ENCODE measurements at places on chromosomes 1 and 21.

DNA sequence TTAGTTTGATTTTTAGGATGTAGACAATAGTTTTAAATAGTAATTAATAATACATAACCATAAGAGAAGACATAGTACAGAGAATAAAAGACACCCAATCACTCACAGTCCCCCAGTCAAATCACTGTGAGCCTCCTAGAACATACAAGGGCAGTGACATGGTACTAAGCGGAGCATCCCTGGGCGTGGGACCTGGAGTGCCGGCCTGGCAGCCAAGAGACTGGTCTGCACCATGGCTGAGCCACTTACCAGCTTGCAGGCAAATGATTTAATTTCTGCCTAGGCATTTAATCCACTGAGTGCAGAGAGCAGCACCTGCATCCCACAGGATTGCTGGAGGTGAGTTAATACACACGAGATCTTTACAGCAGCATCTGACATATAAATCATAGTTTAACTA lies 20.4 kb downstream of the SDHB start:
- DNase-seq = no peak

- no peak for DNase-seq
Measured at GRCh38 chr1:167612587-167613385, 17.2 kb upstream of the RCSD1 start.

DNA sequence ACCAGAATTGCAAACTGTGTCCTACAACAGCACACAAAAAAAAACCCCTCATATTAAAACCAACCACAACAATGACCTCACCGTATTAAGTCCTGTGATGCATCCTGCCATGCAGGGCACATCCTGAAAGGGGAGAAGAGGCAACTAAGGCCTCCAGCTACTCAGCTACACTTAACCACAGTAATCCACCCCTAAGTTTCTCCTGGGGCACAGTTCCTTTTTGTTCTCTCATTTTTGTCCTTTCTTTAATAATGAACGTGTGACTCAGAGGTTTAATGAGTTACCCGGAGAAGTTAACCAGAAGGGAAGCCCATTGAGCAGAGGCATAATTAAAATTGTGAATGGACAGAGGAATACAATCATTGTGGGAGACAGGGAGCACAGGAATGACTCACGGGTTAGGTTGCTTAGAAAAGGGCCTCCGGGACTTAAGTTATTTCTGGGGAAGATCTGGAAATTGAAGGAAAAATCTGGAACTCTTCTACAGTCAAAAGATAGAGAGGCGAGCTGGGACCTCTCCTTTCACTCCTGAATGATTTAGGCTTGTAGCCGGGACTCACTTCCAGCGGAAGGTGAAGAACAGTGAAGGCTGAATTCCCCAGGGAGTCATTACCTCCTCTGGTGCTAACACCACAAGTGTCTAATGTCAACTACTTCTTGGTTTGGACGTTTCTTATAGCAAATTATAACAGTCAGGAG lies 36.9 kb upstream of the HIVEP3 start:
- peak; percentile 83 for DNase-seq

GRCh38 chr1:201510734-201511133 lies 3.8 kb upstream of the CSRP1 start:
- no peak for DNase-seq

- DNase-seq = no peak
Measured at GRCh38 chr1:204145033-204145504, 6.8 kb downstream of the ETNK2 start.

GRCh38 chr1:75587692-75588091 lies 23.2 kb downstream of the SLC44A5 start:
- DNase-seq = no peak

DNA sequence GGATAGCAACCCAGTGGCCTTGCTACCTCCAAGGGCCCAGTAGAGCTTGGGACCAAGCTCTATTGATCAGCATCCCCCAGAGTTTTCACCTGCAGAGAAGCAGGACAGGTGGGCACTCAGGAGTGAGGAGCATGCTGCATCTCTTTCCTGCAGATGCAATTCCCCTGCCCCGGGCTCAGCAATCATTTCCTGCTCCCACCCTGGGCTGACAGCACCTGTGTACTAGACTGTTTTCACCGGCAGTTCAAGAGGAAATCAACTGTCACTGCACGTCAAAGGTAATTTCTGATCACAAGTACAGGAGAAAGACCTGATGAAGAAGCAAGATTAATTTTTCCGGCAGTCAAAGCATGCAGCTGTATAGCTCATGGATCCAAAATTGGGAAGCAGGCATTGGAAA lies 8.8 kb upstream of the NT5C1A start:
- DNase-seq = no peak

GRCh38 chr1:66576645-66577044 lies 42.7 kb downstream of the SGIP1 start:
- DNase-seq = no peak

DNA sequence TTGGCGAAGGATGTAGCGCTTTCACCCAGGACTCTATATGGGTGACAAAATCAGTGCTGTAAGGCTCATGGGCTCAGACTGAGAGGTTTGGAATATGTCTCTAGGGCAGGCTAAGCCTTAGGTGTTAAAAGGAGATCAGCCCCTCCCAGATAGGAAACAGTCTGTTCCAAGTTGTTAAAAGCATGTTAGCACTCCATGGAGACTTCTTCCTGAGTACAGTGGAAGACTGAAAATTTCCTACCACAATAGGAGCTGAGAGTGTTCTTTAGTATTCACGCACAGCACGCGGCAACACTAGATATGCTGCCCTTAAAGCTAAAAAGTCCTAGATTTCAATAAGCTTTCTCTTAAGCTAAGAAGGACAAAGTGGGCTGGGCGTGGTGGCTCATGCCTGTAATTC lies 122.1 kb downstream of the TRABD2B start:
- no peak for DNase-seq

DNA sequence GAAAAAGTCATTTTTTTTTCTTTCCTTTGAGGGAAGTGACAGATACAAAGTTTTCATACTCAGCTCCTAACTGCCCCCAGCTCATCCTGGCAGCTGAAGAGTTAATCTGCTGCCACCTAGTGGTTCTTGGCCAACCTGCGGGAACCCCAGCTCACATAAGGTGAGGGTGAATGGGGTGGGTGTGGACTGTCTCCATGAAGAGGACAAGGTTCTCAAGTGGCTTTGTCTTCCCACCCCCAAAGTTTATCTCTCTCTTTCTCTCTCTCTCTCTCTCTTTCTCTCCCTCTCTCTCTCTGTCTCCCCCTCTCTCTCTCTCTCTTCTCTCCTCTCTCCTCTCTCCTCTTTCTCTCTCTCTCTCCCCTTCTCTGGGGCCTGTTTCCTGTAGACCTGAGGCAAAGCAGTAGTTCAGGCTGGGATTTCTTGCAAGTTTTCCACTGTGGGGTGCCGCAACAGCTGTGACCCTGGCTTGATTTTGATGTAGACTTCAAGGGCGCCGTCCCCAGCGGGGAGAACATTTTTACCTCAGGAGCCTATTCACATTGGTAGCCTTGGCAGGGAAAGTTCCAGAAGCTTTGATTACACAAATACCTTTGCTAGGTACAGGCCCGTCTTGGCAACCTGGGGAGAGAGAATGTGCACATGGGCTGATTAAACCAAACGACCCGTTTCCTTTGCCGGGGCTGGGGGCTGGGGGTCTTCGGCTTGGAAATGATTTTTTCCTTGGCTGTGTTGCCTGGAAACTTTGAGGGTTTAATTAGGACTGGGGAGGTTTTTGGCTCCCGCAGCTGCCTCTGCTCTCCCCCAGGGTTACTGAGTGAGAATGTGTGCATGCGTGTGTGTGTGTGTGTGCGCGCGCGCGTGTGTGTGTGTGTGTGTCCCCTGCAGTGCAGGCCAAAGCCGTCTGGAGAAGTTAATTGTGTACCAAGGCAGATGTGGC lies 135.9 kb downstream of the TM2D1 start:
- peak; percentile 33 for DNase-seq

DNA sequence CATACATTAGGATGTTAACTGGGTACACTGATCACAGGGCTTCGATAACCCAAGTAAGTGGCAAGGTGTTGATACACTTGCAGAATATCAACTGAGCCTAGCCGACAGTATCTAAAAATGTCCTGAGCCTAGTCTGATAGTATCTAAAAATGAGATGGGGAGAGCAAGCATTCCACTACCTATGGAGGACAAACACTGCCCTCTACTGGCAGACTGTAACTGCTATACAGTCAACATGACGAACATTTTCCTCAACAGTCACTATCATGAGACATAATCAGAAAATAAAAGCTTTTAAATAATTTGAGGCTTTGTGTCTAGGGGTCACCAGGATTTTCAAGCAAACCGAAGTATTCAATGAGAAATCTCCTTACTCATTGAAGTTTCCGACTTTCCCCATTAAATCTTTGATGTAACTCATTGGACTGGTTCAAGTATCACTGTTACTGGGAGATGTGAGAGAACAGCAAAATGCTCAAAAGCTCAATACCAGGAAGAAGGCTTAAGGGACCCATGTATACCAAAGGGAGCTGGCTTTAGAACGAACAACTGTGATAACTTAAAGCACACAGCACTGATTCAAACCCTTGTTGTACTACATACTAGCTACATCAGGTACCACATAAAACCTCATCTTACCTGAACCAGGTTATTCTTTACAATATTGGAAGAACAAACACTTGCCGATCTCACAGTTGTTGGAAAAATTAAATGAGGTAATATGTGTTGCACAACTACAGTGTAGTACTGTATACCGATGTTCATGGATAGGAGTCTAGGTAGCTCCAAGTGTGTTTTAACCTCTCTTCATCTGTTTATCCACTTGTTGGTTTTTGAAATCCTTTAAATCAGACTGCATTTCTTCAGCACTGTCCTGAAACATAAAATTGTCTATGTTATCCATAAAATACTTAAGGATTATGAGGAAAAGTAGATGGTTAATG lies 31.1 kb upstream of the SLC45A3 start:
- DNase-seq = peak; percentile 71

- DNase-seq = no peak
Measured at GRCh38 chr1:32770741-32771548, 46.2 kb downstream of the YARS1 start.

DNA sequence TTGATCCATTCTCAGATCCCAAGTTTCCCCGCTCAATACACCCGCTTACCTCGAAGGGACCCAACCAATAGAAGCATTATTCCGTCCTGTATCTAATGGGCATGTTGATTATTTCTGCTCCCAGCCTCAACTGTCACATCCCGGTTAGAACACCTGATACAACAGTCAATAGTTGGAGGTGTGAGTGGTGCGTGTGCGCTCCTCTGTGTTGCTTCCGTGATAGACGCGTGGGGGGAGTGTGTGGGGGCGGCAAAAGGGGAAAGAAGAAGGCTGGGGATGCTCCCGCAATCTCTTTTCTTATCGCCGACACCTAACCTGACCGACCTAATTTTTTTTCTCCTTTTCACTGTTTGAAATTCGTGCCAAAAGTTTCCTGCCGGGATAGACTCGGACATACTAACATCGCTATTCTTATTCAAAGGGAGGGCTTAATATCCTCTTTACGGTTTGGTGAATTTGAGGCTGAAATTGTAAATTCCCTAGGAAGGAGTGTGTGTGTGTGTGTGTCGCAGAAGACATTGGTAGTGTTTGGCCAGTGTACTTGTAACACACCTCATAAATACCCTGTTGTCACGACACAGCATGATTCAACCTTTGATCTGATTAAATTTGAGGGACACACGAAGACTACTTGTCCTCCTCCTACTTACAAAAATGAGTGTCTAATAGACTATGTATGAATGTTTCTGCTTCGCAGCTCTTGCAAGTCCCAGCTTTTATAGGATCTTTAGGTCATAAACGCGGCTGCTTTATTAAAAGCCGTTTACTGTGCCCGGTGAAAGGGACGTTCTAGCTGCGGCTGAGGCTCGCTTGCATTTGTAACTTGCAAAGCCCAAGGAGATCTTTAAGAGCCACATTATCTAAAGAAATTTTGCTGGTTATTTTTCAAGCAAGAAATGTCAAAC lies 1.5 kb upstream of the PROX1 start:
- DNase-seq = no peak

DNA sequence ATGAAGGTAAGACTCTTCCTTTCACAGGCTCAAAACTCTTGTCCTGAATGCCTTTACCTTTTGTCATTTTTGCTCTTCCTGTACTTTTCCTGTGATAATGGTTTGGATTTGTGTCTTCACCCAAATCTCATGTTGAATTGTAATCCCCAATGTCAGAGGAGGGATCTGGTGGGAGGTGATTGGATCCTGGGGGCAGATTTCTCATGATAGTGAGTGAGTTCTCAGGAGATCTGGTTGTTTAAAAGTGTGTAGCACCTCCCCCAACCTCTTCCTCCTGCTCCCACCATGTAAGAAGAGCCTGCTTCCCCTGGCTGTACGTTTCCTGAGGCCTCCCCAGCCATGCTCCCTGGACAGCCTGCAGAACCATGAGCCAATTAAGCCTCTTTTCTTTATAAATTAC lies 75.5 kb downstream of the DDX20 start:
- DNase-seq = no peak

DNA sequence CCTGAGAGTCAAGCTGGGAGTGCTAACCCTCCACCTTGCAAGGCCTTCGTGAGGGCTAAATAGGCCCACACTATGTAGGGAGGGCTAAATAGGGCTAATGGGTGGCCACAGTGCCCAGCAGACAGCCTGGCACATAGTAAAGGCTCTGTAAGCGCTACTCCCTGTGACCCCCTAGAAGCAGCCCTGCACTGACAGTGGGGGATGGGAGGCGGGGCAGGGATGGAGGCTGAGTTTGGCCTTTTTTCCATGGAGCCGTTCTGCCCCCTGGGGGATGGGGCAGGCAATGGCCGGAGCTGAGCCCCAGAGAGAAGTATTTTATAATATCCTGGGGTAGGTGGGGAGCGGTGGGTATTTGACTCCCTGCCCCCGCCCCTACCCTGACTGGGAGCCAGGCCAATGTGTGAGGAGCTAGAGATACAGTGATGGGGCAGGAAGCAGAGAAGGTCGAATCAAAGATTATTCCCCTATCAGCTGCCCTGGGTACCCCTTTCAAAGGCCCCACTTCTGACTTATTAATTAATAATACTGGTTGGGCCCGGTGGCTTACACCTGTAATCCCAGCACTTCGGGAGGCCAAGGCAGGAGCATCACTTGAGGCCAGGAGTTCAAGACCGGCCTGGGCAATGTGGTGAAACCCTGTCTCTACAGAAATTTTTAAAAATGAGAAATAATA lies 42.3 kb downstream of the LACTBL1 start:
- DNase-seq = peak; percentile 69

- no peak for DNase-seq
Measured at GRCh38 chr1:167219194-167219593, 1.5 kb upstream of the POU2F1 start.

GRCh38 chr1:27372808-27373690 lies 1.6 kb downstream of the FCN3 start:
- DNase-seq = no peak

DNA sequence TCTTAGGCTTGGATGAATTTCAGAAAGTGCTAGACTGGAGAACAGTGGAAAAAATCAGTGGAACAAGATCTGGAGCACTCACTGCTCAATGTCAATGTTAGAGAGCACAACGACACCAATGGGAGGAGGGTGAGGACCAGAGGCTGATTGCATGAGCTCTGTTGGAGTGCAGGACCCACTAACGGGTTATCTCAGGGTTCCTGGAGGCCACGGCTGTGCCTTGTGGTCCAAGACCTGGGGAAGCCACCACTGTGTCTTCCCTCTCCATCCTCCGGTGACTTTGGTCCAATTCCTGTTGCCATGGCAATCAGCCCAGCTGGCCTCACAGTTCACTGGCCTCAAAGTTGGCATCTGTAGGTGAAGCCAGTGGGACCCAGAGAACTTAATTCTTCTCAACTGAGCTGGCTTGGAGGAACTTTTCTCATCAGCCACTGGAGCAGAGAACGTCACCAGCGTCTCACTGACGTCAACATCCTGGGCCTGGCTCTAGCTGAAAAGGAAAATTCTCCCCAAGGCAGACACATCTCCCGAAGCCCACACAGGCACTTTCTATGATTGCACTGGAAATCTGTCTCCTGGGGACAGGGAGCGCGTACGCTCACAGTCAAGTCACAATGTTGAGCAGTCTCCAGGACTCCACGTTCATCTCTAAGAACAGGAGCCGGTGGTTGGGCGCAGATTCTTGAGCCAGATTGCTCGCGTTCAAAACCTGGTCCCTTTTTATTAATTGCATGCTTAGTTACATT lies 21.9 kb upstream of the GPR157 start:
- DNase-seq = peak; percentile 57
